GM12865 (cell line): ENCODE measurements at places on chromosomes 11 and 22.
A peak's percentile ranks its signal among the peaks of the same experiment; 100 is the strongest.

DNA sequence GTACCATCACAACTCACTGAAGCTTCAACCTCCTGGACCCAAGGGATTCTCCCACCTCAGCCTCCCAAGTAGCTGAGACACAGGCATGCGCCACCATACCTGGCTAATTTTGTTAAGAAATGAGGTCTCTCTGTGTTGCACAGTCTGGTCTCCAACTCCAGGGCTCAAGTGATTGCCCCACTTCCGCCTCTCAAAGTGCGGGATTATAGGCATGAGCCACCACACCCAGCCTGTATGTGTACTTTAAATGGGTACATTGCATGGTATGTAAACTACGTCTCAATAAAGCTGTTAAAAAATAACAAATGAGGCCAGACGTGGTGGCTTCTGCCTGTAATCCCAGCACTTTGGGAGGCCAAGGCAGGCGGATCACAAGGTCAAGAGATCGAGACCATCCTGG is 36.2 kb upstream of the DDX6 start:
- DNase-seq, result no peak

DNA sequence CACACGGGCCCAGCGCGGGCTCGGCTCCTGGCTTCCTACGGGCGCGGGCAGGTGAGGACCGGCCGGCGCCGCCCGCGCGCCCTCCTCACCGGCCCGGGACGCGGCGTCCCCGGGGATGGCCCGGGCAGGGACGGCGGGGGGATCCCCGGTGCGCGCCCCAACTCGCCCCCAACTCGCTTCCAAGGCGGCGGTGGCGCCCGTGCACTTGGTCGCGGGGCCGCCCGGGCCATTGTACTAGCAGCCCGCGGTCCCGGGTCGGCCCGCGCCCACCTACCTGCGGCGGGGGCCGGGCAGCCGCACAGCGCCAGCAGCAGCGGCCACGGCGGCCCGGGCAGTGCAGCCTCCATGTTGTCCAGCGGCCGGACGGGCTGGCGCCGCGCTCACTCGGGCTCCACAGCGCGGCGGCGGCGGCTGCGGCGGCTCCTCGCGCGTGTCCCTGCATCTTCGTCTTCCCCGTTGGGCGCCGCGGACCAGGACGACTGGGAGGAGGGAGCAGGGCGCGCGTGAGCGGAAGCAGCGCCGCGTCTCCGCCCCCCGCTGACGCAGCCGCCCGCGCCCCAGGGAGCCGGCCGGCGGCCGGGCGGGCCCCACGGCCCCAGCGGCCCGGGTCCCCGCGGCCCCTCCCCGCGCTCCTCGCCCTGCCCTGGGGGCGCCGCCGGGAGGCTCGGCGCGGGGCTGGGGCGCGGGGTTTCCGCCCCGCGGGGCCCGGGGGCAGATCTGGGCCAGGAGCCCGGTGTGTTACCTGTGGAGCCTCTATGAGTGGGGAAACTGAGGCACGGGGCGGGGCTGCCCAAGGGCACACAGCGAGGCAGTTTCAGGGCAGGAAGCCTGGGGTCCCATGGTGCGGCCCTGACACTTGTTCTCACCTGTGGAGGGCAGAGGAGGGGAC is 159.3 kb upstream of the GRK3 start:
- peak; percentile 76 for DNase-seq

- DNase-seq, result no peak
Measured at GRCh38 chr11:7630002-7630401, 43.3 kb downstream of the CYB5R2 start.

- DNase-seq, result no peak
Measured at GRCh38 chr11:21069909-21070308, 400.5 kb downstream of the NELL1 start.

- no peak for DNase-seq
Measured at GRCh38 chr11:11129118-11129517, 223.9 kb downstream of the CSNK2A3 start.

GRCh38 chr11:20080032-20080685 is 80.1 kb downstream of the DBX1 start:
- DNase-seq, result peak; percentile 8

DNA sequence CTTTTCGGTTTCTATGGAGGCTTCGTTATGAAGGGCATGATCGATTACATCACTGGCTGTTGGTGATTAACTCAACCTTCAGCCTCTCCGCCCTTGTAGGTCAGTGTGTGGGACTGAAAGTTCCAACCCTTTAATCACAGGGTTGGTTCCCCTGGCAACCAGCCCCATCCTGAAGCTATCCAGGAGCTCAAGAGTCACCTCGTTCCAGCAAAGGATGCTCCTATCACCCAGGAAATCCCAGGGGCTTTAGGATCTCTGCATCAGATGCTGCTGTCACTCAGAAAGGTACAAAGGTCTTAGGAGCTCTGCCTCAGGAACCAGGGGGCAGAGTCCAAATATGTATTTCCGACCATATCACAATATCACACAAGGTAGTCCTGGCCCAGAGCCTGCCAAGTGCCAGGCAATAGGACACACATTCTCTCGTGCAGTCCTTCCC is 123.5 kb upstream of the PARVA start:
- DNase-seq, result no peak

DNA sequence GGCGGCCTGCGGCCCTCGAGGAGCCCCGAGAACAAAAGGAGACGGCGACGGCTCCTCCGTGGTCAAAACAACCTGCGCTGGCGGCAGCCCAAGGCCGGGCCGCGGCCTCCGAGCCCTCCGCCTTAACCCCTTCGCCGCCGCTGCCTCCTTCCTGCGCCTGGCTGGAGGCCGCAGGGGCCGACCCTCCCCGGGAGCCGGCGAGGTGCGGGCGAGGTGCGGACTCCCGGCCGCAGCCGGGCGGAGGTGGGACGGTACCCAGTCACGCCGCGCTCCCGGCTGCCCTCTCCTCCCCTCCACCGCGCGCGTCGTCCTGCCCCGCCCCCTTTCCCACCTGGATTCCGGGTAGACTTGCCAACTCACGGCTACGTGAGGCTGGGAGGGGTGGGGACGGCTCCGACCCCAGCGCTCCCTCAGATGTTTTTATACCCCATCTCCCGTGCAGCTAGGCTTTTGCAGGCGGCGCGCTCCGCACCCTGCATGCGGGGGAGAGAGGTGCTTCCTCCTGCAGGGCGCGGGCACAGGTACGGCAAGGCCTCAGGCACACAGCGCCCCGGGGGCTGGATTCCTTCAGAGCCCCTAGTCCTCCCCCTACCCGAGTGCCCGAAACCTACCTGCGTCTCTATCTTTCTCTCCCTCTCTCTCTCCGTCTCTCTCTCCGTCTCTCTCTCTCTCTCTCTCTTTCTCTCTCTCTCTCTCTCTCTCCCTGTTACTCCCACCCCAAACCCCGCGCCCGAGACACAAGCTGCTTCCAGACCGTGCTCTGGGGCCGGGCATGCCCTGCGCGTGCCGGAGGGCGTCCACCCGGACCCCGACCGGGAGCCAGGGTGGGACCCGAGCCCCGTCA is 2.0 kb downstream of the PDGFB start:
- DNase-seq, result no peak

DNA sequence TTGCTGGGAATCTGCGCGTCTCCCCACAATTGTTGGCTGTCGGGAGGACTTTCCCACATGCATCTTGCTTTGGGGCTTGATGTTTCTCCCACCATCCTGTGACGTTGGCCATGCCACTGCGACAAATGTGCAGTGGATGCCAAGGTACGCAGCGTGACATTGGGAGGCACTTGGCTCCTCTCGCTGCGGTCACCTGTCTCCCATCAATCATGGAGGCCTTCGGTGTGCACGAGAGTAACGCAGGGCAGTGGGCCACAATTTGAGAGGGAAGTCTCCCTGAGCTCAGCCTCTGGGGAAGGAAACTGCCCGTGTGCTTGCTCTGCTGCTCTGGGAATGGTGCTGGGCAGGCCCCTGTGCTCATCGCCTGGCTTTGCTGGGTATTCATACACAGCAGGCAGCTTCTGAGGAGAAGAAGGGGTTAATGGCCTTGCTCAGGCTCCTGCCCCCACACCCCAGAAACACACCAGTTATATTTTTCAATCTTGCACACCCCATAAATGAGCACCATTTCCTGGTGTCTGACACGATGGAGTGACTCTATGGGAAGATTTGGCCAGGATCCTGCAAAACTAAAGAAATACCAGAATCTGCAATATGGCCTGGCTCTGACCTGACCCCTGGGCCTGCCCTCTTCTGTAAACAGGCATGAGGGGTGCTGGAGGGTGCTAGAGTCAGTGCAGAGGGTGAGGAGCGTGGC is 153.5 kb downstream of the ADAMTS15 start:
- no peak for DNase-seq

- peak; percentile 61 for DNase-seq
Measured at GRCh38 chr22:41526830-41527799, 17.2 kb downstream of the POLR3H start.

DNA sequence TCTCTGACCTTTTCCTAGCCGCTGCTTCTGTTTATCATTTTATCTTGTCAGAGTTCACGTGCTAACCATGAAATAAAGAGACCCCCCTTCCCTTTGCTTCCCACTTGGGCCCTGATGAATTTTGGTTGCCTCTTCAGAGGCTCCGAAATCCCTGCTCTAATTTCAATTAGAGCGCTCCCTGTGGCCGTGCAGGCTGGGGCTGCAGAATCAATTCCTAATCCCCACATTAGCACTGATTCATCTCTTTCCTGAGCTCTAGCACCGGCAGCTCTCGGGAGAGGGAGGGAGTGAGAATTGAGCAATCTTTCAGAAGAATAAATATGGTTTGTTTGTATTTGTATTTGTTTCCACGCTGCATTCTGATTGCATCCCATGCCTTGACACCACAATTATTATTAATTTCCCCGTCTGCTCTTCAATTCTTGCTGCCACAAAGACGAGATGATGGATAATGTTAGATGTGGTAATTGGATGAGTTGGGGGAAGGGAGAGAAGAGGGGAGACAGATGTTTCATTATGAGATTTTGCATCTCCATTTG is 76.9 kb downstream of the NTM start:
- no peak for DNase-seq

DNA sequence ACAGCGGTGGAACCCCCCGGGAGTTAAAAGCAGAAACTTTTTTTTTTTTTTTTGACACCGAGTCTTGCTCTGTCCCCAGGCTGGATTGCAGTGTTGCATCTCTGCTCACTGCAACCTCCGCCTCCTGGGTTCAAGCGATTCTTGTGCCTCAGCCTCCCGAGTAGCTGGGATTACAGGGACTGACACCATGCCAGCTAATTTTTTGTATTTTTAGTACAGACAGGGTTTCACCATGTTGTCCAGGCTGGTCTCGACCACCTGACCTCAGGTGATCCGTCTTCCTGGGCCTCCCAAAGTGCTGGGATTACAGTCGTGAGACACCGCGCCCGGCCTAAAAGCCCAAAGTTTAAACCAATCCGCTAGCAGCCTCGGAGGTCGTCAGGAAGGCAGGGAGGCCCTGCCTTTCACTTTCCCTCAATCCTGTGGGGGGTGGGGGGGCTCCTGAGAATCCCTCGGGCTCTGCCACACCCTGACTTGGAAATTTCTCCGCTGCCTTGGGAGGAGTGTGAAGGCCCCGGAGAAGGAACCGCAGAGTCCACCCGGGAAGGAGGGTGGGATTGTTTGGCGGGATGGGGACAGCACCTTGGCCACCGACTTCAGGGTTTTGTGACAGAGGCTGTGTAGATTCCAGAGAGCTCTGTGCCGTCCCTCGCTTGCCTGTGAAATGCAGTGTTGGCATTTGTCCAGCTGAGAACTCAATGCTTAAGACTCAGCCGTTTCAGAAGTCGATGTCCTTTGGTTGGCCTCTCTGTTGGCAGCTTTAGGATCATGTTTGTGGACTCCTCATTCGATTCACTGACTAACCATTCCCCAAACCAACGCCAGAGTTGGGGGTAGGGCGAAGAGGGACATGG is 1.0 kb downstream of the ARHGAP8 start:
- DNase-seq, result no peak

GRCh38 chr11:112106070-112106469 is 19.4 kb downstream of the SDHD start:
- no peak for DNase-seq

- DNase-seq, result no peak
Measured at GRCh38 chr11:1826552-1827094, 8.2 kb upstream of the SYT8 start.
